ENCODE measurements at places on chromosomes 4 and X.

DNA sequence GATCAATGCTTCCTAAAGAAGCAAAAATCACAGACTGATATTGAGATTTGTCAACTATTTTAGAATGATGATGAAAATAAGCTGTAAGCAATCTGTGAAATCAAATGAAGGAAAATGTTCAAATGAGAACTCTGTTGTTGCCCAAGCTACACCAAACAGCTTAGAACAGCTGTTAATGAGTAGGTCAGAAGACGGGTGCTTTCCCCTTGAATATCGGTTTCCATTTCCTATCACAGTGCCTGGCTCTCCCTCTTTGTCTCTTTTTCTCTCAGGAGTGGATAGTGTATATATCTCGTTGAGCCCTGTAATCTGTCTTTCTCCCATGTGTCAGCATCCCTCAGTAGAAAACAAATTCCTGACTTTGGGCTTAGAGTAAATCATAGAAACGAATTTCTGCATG lies 1592.9 kb upstream of the TENM3 start:
- no peak for DNase-seq

GRCh38 chrX:103356858-103357257 lies 552 bp downstream of the TCEAL9 start:
- no peak for DNase-seq

DNA sequence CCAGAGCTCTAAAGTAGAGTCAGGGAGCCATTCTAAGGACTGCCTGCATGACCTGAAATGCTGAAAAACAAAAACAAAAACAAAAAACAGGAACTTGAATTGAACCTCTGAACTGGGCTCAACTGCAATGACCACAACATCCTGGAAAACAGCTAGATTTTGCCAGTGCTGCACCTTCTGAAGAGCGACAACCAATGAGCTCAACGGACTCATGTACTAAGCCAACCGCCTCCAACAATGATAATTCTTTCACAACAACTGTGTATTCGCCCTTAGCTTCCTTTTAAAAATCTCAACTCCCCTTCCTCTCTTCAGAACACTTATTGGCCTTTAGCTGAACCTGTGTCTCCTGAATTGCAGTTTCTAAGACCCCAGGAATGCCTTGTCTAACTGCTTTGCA lies 69.8 kb downstream of the HAUS3 start:
- DNase-seq = peak; percentile 30

DNA sequence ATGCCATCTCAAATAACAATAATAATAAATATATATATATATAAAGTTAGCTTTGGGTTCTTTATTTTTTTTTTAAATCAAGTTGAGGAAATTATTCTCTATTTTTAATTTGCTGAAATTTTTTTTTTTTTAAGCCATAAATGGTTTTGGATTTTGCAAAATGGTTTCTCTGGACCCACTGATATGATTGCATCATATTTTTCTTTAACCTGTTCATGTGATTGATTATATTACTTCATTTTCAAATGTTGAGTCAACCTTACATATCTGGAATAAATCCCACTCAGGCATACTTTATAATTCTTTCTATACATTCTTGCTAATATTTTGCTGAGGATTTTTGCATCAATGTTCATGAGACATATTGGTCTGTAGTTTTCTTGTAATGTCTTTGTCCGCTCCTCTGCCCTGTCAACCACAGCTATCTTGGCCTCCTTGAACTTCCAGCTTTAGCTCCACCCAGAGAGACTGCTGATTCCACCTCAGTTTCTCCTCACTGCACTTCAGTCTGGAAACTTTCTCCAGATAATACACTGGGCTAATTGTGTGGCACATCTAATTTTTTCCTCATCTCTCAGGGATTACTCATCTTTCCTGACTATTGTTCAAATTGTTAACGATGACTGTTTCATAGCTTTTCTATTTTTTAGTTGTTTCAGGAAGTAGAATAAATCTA lies 160.9 kb upstream of the GIMD1 start:
- no peak for DNase-seq

- DNase-seq = no peak
These were observed 991.8 kb upstream of the SLIT2 start for GRCh38 chr4:19259920-19260319.

- peak; percentile 56 for DNase-seq
These were observed 543 bp downstream of the NFXL1 start for GRCh38 chr4:47913861-47914219.

- DNase-seq = no peak
These were observed 5.5 kb downstream of the SUV39H1 start for GRCh38 chrX:48702032-48702431.

GRCh38 chr4:53656421-53656981 lies 65.2 kb upstream of the LNX1 start:
- DNase-seq = no peak

- no peak for DNase-seq
These were observed 227.7 kb downstream of the C4orf33 start for GRCh38 chr4:129323658-129324057.

DNA sequence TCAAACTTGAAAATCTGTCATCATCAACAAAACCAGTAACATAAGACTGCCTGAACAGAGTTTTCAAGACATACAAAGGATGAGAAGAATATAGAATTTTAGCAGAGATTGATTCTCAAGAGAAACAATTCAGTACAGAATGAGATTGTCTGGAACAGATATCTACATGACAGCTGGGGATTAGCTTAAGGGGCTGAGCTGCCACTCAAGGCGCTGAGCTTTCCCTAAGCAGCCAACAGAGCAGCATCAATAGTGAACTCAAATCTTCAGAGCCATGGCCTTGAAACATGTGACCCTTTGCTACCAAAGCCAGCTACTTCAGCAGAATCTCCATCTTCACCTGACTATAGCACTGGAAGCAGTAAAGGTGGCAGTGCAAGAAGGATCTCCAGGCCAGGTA lies 24.3 kb upstream of the PCDH10 start:
- DNase-seq = no peak
